ENCODE measurements at places on chromosomes 11 and 22.

DNA sequence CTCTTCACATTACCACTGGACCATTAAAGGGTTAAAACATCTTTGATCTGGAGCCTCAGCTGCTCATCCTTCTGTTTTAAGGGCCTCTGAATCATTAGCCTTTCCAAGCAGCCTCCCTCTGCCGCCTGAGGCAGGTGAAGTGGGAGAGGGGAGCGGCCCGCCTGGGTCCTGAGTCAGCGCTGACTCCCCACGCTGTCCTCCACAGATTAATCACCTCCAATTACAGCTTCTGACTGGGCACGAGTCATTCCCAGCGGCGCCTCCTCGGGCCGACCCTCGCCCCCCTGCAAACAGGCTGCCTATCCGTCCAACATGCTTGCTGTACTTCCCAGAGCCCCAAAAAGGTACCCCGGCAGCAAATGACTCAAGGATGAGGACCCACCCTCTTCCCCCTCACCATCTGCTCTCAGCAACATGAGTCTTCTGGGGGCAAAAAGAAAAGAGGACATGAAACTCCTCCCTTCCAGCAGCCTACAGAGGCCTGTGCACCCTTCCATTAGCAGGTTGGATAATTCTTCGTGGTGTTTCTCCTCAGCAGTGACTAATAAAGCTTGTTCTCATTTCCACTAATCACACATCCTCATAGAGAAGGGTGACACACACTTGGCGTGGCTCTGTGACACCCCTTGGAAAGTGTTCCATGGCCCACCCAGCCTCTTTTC lies 44.3 kb upstream of the JAM3 start:
- no peaks in the 10 kb centered on the region for H3K36me3 ChIP-seq
- H3K27me3 ChIP-seq: no peaks in the 10 kb centered on the region
- no peak for DNase-seq
- H3K4me3 ChIP-seq: no peak overlapping the region
- no peaks in the 10 kb centered on the region for H3K4me1 ChIP-seq
- H3K27ac ChIP-seq: no peak overlapping the region

DNA sequence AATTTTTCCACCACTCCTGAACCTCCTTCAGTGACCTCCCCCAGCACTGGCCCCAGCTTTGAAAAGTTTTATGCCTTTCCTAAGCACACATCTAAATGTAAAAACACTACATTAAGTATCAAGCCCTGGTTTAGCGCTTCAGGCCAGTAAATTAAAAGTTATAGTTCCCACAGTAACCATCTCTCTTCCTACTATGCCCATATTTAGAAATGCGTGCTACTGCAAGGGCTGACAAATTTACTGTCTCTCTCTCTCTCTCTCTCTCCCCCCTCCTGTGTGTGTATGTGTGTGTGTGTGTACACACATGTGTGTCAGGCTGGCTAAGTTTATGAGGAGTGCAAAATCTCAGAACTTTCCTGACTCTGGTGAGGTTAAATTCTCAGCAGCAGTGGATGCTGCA lies 231.4 kb downstream of the LARGE1 start:
- no peaks in the 10 kb centered on the region for H3K4me1 ChIP-seq
- H3K27ac ChIP-seq: no peak overlapping the region
- H3K4me3 ChIP-seq: no peak overlapping the region
- H3K27me3 ChIP-seq: no peaks in the 10 kb centered on the region

DNA sequence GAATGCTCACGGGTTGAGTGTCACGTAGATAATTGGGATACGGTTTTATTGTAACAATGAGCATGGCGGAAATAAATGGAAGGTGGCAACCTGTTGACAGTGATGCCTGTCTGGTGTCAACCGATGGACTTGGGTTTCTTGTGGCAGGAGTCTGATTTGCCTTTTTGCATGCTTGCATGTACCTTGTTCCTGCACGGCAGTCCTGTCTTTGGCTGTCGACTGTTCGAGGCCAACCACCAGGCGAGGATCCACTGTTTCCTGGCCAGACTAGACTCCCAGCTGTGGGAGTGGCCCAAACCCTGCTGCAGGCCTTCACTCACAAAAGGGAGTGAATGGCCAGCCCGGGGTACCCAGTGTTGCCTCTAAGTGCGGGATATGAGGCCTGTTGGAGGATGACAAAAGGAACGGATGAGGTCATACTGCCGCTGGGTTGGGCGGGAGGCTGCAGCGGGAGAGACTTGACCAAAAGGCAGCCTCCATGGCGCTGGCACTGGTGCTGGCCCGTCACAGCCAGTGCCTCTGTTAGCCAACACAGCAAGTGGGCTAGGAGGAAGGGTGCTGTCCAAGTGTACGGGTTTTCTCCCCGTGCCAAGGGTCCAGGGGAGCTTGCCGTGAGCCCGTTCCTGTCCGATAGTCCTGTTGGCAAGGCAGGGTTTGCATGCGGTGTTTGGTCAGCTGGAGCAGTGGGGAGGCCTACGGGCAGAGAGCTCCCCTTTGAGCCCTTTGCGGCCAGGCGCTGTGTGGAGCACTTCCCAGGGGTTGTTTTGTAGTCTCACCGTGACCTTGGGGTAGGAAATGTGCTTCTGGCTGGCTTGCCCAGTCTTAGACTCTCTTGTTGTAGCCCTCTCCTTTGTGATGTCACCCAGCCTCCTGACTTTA lies 974 bp downstream of the DGCR8 start:
- H3K4me3 ChIP-seq: peak overlapping the region; percentile 80
- DNase-seq: peak; percentile 29
- peak overlapping the region; percentile 94 for H3K27ac ChIP-seq
- peaks cover 37% of the 10 kb centered on the region for H3K4me1 ChIP-seq
- H3K27me3 ChIP-seq: no peaks in the 10 kb centered on the region

DNA sequence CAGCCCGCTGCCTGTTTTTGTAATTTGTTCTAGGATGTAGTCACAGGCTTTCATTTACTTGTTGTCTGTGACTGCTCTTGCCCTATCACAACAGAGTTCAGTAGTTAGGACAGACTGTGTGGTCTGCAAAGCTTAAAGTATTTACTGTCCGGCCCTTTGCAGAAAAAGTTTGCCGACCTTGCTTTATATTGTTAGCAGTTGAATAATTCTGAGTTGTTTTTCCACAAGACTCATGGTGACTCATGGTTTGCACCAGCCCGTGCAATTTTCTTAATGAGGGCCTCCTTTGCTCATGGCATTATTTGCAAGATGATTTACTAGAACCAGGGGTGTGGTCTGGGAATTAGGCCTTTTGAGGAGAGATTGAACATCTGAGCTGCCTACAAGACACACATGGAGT lies 110.6 kb downstream of the SCN3B start:
- H3K36me3 ChIP-seq: no peaks in the 10 kb centered on the region
- H3K27me3 ChIP-seq: no peaks in the 10 kb centered on the region
- H3K4me1 ChIP-seq: peaks cover 8% of the 10 kb centered on the region
- H3K27ac ChIP-seq: no peak overlapping the region

DNA sequence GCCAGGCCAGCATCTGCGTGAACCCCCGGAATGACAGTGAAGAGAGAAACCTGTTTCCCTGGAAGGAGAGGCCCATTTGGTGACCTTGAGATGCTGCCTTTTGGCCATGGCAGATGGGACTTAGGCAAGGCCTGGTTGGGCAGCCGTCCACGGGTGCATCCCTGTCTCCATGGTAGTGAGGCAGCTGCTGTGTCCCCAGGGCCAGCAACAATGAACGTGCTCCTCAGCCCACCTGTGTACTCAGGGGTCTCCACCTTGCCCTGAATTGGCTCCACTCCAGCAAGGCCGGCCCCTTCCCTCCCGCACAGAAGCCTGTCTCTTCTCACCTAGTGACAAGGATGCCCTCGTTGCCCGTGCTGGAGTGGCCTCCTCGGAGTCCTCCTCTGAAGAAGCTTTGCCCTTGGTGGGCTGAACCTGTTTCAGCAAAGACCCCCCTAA lies 441.1 kb downstream of the TBC1D22A start:
- no peak overlapping the region for H3K4me3 ChIP-seq
- peaks cover 15% of the 10 kb centered on the region for H3K4me1 ChIP-seq
- no peak overlapping the region for H3K27ac ChIP-seq
- no peaks in the 10 kb centered on the region for H3K36me3 ChIP-seq
- peak; percentile 58 for DNase-seq

DNA sequence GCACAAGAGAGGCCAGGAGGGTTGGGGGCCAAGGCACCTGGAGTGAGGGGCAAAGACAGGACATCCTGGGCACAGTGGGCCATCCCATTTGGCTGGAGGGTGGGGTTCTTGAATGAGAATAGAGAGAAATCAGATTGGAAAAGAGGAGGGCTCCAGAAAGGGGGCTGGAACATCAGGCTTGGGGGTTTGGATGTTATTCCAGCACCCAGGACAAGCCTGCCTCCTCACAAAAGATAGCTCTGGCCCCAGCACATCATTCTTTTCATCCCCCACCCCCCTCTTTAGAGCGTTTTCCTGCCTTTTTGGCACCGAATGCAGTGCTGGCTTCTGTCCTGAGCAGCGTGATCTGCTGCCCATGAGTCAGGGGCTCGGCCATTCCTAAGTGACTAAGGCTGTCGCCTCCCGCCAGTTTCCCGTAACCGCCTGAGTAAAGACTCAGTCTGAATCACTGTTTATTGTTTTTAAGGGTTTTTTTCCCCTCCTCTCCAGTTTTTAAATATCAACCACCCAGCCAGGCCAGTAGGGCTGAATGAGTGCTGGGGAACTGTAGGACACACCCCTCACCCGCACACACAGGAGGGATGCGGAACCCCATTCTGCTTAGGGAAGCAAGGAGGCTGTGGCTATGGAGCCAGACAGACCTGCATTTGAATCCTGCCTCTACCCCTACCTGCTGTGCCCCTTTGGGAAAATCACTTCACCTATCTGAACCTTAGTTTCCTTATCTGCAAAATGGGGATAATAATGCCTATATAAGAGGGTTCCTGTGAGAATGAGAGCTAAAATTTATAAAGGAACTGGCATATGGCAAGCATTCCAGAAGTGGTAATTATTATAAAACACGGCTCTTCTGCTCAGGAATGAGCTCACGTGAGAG lies 32.4 kb upstream of the NAV2 start:
- DNase-seq: peak; percentile 58
- no peaks in the 10 kb centered on the region for H3K27me3 ChIP-seq
- no peak overlapping the region for H3K27ac ChIP-seq
- H3K4me1 ChIP-seq: peaks cover 8% of the 10 kb centered on the region
- H3K4me3 ChIP-seq: no peak overlapping the region

DNA sequence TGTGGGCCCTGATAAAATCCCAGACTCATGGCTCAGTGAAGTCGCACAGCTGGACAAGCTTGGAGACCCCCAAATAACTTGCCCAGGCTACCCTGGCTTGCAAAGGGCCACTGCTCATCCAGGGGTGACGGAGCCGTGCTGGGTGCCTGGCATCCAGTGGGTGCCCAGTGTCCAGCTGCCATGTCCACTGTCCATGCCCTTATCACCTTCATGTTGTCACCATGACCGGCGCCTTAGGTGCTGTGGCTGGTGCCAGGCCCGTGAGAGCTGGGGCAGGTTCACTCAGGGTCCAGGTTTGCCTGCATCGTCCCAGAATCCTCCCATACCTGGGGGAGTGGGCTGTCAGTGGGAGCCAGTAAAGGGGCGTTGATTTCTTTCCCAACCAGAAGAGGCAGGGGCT lies 57.4 kb downstream of the LRP5 start:
- H3K36me3 ChIP-seq: no peaks in the 10 kb centered on the region
- no peak overlapping the region for H3K4me3 ChIP-seq
- no peak overlapping the region for H3K27ac ChIP-seq
- no peak for DNase-seq
- no peaks in the 10 kb centered on the region for H3K27me3 ChIP-seq

GRCh38 chr11:23569547-23569946 lies 709.3 kb upstream of the CCDC179 start:
- no peaks in the 10 kb centered on the region for H3K4me1 ChIP-seq
- no peaks in the 10 kb centered on the region for H3K27me3 ChIP-seq
- no peak for DNase-seq
- H3K27ac ChIP-seq: no peak overlapping the region
- no peaks in the 10 kb centered on the region for H3K36me3 ChIP-seq

- H3K4me1 ChIP-seq: peaks cover 10% of the 10 kb centered on the region
- H3K4me3 ChIP-seq: no peak overlapping the region
- DNase-seq: no peak
- H3K27ac ChIP-seq: no peak overlapping the region
- no peaks in the 10 kb centered on the region for H3K36me3 ChIP-seq
- H3K27me3 ChIP-seq: no peaks in the 10 kb centered on the region
These were observed 179.0 kb downstream of the SNX19 start for GRCh38 chr11:130737041-130737830.

DNA sequence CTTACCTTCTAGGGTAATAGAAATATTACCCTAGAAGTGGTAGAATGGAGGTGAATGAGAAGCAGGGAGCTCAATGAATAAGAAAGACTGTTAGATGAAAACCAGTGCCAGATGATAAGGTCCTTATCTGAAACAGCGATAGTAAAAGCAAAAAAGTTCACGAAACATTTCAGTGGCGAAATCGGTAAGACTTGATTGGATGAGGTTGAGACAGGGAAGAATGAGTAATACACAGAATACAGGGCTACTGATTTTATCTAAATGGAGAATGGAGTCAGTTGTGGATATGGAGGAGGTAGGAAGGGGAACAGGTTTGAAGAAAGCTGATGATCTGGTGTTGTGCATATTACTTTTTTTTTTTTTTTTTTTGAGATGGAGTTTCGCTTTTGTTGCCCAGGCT lies 96.5 kb downstream of the GALNT18 start:
- no peak overlapping the region for H3K4me3 ChIP-seq
- peaks cover 24% of the 10 kb centered on the region for H3K4me1 ChIP-seq
- H3K27ac ChIP-seq: no peak overlapping the region
- H3K36me3 ChIP-seq: no peaks in the 10 kb centered on the region
- no peaks in the 10 kb centered on the region for H3K27me3 ChIP-seq
- DNase-seq: no peak

DNA sequence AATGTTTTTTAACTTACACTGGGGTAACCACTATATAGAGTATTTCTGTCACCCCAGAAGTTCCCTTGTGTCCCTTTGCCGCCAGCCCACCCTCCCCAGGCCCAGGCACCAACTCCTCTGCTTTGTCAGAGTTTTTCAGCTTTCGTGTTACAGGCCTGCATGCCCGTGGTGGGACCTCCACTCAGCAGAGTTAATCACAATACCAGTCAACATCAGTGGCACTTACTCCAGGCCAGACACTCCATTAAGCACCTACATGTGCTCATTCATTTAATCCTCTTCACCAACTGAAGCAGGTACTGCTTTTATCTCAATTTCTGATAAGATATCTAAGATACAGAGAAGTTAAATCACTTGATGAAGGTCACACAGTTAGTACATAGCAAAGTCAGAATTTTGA lies 63.3 kb downstream of the LIF start:
- no peak for DNase-seq
- no peak overlapping the region for H3K27ac ChIP-seq
- H3K4me3 ChIP-seq: no peak overlapping the region
- no peaks in the 10 kb centered on the region for H3K27me3 ChIP-seq

GRCh38 chr11:70104419-70104818 lies 26.3 kb downstream of the ANO1 start:
- peak overlapping the region; percentile 56 for H3K27ac ChIP-seq
- H3K4me1 ChIP-seq: peaks cover 38% of the 10 kb centered on the region
- DNase-seq: no peak
- no peak overlapping the region for H3K4me3 ChIP-seq

- no peak overlapping the region for H3K4me3 ChIP-seq
- H3K27me3 ChIP-seq: no peaks in the 10 kb centered on the region
- H3K36me3 ChIP-seq: no peaks in the 10 kb centered on the region
- DNase-seq: peak; percentile 10
- peaks cover 9% of the 10 kb centered on the region for H3K4me1 ChIP-seq
These were observed 37.8 kb upstream of the TH start for GRCh38 chr11:2209370-2209801.

- H3K4me3 ChIP-seq: no peak overlapping the region
- H3K36me3 ChIP-seq: no peaks in the 10 kb centered on the region
- no peak overlapping the region for H3K27ac ChIP-seq
- DNase-seq: no peak
- no peaks in the 10 kb centered on the region for H3K27me3 ChIP-seq
- H3K4me1 ChIP-seq: no peaks in the 10 kb centered on the region
These were observed 51.7 kb upstream of the NUP160 start for GRCh38 chr11:47899801-47900200.
